CD4-positive, alpha-beta T cell treated with Interleukin-15 for 4 hours (primary cell): ENCODE measurements at places on chromosomes 13 and 19.
A peak's percentile ranks its signal among the peaks of the same experiment; 100 is the strongest.

GRCh38 chr13:93700115-93700514 lies 473.5 kb downstream of the GPC6 start:
- DNase-seq = no peak

GRCh38 chr19:51784922-51785690 lies 9.9 kb upstream of the FPR3 start:
- peak; percentile 18 for DNase-seq

DNA sequence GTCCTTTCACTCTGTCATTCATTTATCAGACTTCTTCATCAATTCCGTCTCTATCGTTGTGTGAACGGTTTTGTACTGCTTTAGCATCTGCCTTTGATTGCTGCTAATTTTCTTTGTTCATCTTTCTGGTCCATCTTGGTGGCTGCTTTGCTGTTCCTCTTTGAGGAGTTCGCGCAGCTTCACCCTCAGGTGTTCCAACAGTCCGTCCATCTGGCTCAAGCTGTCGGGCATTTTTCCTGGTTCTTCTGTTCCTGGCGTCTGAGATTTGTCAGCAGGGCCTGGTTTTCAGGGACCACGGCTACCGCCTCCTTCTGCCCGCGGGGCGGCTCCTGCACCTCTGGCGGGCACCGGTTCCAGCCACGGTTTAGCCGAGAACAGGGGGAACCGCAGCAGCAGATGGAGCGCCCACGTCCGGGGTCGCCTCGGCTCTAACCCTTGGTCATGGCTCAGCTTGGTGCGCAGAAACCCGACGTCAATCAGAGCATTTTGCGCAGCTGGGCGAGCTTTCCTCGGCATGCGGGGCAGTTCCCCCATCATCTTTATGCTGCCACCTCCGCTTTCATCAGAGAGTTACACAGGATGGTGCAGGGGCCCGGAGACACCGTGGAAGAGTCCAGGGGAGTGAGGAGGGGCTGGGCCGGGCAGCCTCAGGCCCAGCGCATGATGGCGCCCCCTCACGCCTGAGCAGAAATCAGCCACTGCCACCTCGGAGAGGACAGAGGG lies 89.5 kb downstream of the ZNF100 start:
- DNase-seq = no peak

- no peak for DNase-seq
Observed at GRCh38 chr13:107138486-107138885, 570.5 kb upstream of the ARGLU1 start.

DNA sequence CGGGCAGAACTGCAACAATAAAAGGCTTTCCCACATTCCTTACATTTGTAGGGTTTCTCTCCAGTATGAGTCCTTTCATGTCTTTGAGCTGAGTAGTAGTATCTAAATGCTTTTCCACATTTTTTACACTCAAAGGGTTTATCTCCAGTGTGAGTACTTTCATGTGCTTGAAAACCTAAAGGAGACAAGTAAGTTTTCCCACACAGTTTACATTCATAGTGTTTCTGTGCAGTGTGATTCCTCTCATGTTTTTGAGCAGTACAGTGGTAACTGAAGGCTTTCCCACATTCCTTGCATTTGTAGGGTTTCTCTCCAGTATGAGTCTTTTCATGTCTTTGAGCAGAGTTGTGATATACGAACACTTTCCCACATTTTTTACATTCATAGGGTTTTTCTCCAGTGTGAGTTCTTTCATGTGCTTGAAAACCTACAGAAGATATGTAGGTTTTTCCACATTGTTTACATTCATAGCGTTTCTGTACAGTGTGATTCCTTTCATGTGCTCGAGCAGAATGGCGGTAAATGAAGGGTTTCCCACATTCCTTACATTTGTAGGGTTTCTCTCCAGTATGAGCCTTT lies 47.0 kb downstream of the ZNF44 start:
- no peak for DNase-seq

GRCh38 chr19:2415281-2415972 lies 12.0 kb downstream of the TIMM13 start:
- DNase-seq = no peak

- no peak for DNase-seq
Observed at GRCh38 chr13:94286581-94286980, 192.9 kb downstream of the DCT start.

DNA sequence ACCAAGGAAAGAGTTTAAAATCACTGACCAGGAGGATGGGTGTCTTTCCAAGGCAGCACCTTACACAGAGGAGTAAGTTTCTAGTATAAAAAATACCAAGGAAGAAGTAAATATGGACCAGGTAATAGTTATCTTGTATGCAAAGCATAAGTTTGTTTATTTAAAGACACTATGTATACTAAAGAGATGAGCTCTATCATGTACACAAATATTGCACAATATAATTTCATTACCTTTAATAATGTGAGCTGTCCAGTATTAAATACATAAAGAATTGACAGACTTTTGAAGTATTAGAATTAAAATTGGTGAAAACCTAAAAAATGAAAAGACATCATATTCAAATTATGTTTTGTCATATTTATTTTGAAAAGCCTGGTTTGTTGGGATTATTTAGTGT lies 322.0 kb upstream of the MIR17HG start:
- no peak for DNase-seq

DNA sequence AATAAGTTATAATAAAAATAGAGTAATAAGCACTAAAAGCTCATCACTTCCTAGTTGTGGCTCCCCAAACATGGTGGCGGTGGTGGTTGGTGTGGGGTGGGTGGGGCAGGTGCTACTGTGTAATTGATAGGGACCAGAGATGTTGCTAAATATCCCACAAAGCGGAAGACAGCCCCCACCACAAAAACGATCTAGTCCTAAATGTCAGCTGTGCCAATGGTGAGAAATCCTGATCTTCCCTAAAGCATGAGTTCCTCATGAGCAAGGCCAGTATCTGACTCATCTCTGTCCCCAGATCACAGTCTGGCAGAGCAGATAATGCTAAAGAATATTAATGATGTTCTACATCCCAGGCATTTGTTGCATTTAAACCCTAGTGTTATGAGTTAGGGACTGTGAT lies 1.9 kb upstream of the EDDM13 start:
- peak; percentile 2 for DNase-seq

DNA sequence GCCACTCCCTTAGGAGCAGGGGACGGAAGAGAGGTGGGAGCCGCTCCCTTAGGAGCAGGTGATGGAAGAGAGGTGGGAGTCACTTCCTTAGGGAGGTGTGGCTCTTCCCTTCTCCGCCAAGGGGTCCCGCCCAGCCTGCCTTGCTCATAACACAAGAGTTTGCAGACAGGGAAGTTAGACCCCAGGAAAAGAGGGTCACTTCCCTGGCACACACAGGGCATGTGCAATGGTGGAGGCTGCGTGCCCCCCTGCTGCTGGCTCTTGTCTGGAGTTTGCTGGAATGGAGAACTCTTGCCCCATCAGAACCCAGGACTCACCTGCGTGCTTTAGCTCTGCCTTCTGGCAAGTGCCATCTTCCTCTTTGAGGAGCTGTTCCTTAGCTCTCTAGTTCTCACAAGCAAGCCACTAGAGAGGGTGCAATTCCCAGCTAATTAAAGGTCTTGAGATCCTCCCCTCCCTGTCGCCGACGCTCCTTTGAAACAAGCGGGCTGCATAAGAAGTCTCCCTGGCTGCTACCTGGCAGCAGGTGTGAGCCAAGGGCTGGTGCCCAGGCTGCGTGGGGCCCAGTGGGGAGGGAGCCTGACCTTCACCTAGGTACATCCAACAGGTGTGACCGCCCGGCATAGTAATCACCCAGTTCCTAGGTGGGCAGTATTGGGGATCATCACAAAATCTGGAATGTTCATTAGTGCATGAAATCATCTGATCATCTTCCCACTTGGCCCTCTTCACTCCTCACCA lies 281.6 kb downstream of the ZNF536 start:
- DNase-seq = no peak

GRCh38 chr13:22517544-22517943 lies 663.2 kb upstream of the SGCG start:
- DNase-seq = no peak

GRCh38 chr19:47063874-47064273 lies 15.4 kb upstream of the TMEM160 start:
- no peak for DNase-seq

DNA sequence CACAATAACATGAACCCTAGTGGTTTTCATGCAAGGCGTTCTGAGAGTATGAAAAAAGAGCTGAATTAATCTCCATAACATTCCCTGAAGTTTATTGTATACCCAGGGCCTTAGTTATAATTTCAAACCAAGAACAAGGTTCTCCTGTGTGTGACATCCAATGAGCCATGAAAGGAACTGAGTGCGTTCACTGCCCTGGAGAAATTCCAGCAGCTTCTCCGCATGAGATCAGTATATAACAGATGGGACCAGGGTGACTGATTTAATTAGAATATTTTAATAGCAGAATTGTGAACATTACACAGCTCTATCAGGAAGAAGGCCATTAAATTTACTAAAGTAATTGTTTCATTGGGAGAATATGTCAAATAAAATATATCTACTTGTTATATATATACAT lies 1190.5 kb upstream of the SLC10A2 start:
- DNase-seq = no peak

DNA sequence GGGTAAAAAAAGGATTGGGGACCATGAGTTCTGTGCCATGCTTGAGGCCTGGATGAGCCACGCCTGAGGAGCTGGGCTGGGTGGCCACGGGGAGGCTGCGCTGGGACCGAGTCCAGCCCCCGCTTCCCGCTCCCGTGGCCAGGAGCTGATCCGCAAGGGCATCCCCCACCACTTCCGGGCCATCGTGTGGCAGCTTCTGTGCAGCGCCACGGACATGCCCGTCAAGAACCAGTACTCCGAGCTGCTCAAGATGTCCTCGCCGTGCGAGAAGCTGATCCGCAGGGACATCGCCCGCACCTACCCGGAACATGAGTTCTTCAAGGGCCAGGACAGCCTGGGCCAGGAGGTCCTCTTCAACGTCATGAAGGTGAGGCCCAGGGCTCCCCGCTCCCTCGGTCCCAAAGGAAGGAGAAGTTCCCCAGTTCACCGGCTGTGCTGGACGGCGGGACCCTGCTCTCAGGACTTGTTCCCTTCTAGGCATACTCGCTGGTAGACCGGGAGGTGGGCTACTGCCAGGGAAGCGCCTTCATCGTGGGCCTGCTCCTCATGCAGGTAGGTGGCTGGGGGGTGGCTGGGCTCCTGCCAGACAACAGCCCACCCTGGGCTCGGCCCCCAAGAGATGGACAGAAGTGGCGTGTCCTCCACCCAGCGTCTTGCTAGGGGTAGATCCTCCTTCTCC lies 18.9 kb downstream of the EVI5L start:
- DNase-seq = no peak

- no peak for DNase-seq
Observed at GRCh38 chr13:109666656-109667055, 119.7 kb downstream of the IRS2 start.

DNA sequence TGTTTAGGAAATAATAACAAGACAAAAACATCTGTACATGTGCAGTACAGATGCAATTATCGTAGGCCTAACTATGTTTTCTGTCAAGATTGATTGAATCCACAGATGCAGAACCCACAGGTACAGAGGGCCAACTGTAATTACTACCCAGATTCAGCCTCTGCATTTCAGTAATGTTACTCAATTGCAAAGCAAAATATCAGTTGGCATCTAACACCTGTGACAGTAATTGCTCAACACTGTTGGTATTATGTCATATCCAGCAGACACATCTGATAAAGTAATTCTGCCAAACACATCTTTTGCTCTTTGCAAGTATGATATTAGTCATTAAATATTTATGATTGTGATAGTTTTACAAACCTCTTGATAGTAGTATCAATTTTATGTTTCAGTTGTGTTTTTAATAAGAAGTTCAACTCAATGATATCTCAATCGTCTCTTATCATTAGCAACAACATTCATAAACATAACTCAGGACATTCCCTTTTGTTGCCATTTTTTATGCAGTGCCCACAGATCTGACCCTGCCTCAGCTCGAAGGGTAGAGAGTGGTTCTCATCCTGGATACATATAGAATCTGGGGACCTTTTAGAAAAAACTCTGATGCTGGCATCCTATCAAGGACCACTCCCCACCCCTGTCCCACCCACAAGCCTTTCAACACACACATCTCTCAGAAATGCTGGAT lies 104.7 kb downstream of the MYCBP2 start:
- no peak for DNase-seq

DNA sequence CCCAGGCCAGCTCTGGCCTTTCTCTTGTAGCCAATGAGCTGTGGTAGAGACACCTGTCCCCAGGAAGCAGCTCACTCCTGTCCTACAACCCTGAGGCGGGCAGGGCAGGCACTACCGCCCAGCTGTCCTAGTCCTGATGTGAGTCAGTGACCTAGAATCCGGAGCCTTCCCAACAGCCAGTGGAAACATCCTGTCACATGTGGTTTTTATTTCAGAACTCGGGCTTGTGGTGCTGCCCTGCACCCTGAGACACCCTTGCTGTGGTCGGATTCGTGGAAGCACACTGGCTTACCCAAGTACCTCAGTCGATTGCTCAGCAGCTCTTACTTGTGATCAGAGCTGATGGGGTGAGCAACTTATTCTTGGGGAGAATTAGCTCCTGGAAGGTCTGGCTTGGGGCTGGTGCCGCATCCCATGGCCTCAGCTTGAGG lies 83.6 kb upstream of the ARHGEF7 start:
- DNase-seq = no peak

DNA sequence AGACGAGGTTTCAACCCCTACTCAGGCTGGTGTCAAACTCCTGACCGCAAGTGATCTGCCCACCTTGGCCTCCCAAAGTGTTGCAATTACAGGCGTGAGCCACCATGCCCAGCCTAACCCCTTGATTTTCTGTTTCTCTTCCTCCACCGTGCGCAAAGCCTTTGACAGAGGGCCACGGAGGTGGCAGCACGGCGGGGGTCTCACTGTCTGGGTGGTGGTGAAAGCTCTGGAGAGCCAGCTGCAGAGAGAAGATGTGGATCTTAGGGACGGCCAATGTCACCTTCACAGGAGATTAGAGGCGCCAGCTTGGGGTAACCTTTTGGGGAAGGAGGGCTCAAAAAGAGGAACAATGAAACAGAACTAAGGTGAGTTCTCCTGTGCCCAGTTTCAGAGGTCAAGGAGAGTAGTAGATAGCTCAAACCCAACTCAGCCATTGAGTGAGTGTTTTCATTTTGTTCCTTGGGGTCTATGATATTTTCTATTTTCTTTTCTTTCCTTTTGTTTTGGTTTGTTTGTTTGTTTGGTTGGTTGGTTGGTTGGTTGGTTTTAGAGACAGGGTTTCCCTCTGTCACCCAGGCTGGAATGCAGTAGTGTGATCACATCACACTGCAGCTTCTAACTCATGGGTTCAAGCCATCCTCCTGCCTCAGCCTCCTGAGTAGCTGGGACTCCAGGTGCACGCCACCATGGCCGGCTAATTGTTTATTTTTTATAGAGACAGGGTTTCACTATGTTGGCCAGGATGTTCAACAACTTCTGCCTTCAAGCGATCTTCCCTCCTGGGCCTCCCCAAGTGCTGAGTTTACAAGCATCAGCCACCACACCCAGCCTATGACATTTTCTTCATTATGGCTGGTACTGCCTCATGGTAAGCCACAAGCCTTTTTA lies 37.7 kb downstream of the GPR42 start:
- DNase-seq = no peak

GRCh38 chr19:10290357-10290875 lies 664 bp downstream of the ICAM5 start:
- no peak for DNase-seq

DNA sequence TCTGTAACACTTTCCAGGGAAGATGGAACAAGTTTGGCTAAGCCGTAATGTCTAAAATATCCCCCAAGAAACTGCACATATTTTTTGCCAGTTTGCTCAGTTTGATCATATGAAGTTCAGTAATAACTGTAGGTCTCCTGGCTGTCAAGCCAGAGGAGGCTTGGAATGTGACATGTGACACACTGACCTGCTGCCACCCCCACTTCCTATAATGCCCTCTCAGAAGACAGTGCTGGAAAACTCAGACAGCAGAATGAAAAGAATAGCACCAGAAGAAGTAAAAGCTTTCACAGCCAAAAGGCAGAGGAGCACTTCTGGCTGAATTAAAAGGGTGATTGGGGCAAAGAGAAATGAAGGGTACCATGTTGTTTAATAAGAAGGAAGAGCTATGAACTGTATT lies 67.4 kb upstream of the UBAC2 start:
- DNase-seq = no peak
